ENCODE measurements at places on chromosomes 3 and 15. TPM values are rescaled to one million over a fixed set of nuclear protein-coding genes. Genes with fewer than 3 reads are reported as not detected.

- peak; percentile 85 for DNase-seq
These were observed 66.1 kb downstream of the RPN1 start for GRCh38 chr3:128584412-128585020.

GRCh38 chr3:181369637-181370036 is 342.1 kb upstream of the SOX2 start:
- DNase-seq, result no peak

GRCh38 chr15:48636511-48636910 is 9.0 kb downstream of the FBN1 start:
- DNase-seq, result no peak

- peak; percentile 90 for DNase-seq
These were observed 401.7 kb upstream of the CDIN1 start for GRCh38 chr15:36177590-36178302.

DNA sequence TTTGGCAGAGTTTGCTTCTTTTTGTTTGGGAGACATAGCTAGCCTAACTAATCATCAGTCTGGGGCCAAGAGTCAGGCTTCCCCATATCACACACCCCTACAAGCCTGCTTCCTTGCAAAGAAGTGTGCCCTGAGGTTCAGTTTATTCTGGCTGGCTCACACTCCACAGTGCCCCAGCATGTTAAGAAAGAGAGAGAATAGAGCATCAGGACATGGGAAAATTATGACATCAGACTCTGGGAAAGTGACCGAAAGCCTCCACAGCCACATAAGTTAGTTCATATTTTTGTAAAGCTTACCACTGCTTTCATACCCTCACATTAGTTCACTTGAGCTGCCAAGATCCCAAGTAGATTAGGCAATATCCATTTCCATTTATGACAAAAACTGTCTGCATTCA is 63.0 kb upstream of the CFAP161 start:
- DNase-seq, result no peak

DNA sequence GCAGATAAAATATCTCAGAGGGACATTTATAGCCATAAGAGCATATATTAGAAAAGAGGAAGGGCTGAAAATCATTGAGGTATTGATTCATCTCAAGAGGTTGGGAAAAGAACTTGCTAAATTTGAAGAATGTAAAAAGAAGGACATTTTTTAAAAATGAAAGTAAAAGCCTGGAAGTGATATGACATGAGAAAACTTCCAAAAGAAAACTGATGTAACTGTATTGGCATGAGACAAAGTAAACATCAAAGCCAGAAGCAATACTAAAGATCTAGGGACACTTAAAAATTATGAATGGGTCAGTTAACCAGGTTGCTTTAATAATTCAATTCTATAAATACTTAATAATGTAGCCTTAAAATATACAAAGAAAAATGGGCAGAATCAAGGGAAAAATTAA is 31.9 kb downstream of the CEP63 start:
- no peak for DNase-seq

DNA sequence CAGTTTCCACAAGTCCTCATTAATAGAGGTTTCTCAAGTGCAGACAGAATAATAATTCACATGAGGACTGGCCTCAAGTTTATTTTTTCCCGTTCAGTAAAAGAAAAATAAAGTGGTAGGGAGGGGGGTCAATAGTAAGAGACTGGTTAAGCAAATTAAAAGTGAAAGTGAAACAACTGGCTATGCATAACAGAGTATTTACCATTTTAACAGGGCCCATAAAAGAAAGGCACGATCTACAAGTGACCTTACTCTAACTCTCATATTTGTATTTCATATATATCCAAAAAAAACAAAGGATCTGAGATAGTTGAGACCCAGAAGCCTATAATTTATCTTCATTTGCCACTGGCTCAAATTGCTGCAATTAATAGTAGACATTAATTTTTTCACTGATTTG is 686.3 kb downstream of the NTRK3 start:
- peak; percentile 23 for DNase-seq

- no peak for DNase-seq
These were observed 14.0 kb downstream of the PLXNA1 start for GRCh38 chr3:126996905-126997304.

DNA sequence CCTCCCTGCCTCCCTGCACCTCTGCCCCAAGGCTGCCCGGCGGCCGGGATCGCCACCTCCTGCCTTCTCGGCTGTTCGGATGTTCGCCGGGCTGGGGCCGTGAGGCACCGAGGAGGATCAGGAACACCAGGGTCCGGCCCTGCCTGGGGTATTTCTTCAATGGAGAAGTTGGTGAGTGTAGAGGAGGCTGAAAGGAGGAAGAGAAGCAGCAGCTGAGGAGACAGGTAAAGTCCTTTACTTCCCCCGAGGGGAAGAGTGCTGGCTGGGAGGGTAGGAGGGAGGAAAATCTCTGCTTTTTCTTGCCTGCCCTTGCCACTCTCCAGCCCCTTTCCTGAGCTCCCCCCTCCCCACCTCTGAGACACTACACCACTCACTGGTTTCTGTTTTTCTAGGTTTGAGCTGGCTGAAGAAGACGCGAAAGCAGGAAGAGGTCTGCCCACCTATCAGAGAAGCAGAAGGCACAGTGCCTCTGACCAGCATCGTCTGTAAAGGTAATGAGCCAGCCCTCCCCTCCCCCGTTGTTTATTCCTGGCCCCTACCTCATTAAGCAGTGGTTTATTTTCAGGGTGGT is 519 bp downstream of the ASB7 start:
- DNase-seq, result peak; percentile 12

- no peak for DNase-seq
These were observed 98.0 kb downstream of the ATG7 start for GRCh38 chr3:11370191-11370590.

The AHSG gene
- not detected for total RNA-seq

The KCNAB1 gene
- not detected for total RNA-seq

The RBP2 gene
- not detected for total RNA-seq

The CX3CR1 gene
- not detected for total RNA-seq
